ENCODE measurements at places on chromosomes 2 and 18.

- peak; percentile 75 for DNase-seq
These were observed at the start of gene MLPH for GRCh38 chr2:237486819-237487448. MLPH (plus strand) TSS chr2:237487251; CDS start chr2:237493427, 6,176 bp downstream.

- DNase-seq, result no peak
These were observed 55.9 kb upstream of the RTN4 start for GRCh38 chr2:55106148-55106547.

- DNase-seq, result no peak
These were observed 5.1 kb downstream of the SMIM21 start for GRCh38 chr18:75422341-75422910.

DNA sequence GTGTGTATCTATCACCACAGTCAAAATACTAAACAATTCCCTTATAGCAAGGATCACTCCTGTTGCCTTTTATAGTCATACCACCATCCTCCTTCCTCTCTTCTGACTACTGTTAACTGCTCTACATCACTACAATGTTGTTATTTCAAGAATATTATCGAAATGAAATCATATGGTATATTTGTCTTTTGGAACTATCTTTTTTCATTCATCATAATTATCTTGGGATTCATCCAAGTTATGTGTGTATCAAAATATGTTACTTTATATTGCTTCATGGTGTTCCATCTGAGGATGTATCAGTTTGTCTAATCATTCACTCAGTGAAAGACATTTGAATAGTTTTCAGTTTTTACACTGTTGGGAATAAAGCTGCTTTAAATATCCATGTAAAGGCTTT lies 1423.0 kb upstream of the PIK3C3 start:
- DNase-seq, result no peak

GRCh38 chr2:128084757-128085156 lies 6.2 kb upstream of the UGGT1 start:
- DNase-seq, result no peak

GRCh38 chr2:170714381-170715061 lies 616 bp upstream of the SP5 start:
- DNase-seq, result no peak

GRCh38 chr2:201880579-201880978 lies 74.2 kb downstream of the CDK15 start:
- no peak for DNase-seq

- DNase-seq, result no peak
These were observed 113.6 kb downstream of the ADCYAP1 start for GRCh38 chr18:1018181-1018681.

DNA sequence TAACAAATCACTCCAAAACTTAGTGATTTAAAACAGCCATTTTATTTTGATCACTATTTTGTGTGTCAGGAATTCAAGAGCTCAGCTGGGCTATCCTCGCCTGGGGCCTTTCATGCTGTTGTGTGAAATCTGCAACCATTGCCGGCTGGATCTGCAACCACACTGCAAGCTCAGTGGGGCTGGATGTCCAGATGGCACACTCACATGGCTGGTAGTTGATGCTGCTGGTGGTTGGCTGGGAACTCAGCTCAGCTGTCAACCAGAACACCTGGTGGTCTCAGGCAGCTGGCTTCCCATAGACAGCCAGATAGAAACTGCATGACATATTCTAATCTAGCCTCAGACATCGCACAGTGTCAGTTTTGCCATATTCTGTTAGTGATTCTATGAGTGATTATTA lies 30.6 kb upstream of the AP1S3 start:
- DNase-seq, result no peak

DNA sequence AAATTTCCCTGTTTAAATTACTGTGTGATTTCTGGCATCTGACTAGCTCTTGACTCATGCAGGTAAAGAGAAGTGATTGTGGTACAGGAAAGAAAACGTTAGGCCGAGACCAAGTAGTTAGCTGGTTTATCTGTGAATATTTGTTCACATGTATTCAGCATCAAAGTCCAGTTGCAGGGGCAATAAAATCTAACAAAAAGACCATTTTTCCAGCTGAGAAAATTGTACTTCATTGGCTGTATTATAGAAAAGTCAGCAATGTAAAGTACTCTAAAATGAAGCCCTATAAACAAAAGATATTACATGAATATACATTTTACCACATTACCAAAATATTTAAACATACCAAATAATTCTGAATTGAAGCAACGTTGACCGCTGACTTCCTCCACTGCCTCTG lies 88.3 kb downstream of the NBAS start:
- no peak for DNase-seq

DNA sequence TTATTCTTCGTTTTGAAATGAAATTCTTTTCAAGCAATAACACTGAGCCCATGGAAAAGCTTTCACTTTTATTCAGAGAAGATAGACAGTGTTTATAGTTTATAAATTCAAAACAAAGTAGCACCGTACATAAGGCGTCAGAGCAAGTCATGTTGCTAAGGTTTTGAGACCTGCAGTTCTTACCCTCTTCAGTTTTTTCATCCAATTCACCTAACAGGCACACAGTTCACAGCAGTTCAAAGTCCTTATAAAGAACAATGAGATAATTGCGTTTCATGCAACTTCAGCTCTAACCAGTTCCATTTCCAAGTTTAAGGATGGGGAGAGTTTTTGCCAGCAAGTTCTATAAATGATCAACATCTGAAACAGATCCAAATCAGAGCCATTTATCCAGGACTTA lies 96.7 kb downstream of the ARHGAP15 start:
- DNase-seq, result no peak

DNA sequence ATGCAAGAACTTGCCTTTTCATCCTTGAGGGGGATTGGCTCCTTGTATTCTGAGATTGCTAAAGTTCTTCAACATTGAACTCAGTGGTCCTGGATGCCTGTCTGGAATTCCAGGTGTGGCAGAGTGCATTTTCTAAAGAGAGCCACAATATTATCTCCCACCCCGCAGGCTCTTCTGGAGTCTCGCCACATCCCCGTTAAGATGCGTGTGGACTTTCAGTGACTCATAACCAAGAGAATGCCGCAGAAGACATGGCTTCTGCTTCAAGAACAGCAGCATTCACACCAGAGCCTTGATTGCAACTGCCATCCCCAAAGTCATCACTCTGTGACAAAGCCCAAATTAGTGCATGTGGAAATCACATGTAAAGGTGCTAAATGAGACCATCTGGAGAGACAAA lies 142.7 kb downstream of the CDH20 start:
- no peak for DNase-seq

DNA sequence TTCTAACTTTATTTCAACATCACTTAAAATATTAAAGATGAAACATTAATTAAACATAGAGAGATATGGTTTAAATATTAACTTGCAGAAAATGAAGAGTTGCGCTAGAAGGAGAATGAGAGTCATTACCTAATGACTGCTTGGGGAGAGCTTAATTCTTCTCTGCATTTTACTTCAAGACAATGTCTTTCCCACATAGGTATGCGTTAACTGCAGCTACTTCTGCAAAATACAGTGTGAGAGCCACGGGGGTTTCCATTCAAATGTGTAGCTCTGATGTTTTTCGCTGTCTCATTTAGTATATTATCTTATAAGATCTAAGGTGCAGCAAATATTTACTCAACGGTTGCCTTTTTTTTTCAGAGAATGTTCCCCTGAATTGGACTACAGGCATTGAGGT lies 126.7 kb downstream of the TMX3 start:
- no peak for DNase-seq

- no peak for DNase-seq
These were observed 866.0 kb upstream of the ACVR2A start for GRCh38 chr2:146978577-146979555.

GRCh38 chr2:136424112-136424511 lies 306.2 kb upstream of the CXCR4 start:
- DNase-seq, result no peak

- DNase-seq, result no peak
These were observed 283.4 kb downstream of the CLIP4 start for GRCh38 chr2:29398384-29399237.

DNA sequence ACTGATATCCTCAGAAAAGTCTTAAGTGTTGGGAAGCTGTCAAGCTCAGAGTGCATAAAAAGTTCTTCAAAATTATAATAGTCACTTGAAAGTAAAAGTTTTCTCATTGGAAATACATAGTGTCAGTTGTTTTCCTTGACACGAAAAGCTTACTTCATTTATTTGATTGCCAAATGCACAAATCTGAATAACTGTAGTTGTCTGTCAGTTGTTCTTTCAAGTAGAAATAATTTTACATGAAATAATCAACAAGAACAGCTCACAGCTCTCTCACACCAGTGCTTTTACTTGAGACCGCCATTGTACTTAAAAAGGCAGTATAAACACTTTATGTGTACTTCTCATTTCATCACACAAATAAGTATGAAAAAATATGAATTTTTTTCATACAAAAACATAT lies 163.3 kb upstream of the NXPH2 start:
- DNase-seq, result no peak

DNA sequence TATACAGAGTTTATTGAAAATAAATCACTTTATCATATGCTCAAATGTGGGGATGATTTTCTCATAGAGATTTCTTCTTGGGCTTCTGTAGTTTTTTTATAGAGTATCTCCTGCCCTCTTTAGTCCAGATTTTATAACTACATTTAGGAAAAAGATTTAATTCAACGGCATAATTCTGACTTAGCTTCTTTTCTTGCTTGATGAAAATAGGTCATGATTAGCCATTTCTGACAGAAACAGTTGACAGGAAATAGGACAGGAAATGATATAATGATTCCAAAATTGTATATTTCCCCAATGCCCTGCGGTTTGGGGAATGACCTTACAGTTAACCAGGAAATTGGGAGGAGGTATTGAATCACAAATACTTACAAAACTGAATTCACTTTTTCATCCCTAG lies 1531.9 kb upstream of the ACVR2A start:
- DNase-seq, result no peak

DNA sequence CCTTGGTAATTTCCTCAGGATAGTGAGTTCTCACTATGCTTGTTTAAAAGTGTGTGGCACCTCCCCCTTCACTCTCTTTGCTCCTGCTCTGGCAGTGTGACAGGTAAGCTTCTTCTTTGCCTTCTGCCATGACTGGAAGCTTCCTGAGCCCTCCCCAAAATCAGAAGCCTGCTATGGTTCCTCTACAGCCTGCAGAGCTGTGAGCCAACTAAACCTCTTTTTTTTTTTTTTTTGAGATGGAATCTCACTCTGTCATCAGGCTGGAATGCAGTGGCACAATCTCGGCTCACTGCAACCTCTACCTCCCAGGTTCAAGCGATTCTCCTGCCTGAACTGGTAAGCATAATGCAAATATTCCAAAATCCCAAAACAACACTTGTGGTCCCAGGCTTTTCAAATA lies 80.0 kb downstream of the SOWAHC start:
- DNase-seq, result peak; percentile 43

GRCh38 chr2:191678437-191679100 lies 633 bp downstream of the NABP1 start:
- DNase-seq, result peak; percentile 57

DNA sequence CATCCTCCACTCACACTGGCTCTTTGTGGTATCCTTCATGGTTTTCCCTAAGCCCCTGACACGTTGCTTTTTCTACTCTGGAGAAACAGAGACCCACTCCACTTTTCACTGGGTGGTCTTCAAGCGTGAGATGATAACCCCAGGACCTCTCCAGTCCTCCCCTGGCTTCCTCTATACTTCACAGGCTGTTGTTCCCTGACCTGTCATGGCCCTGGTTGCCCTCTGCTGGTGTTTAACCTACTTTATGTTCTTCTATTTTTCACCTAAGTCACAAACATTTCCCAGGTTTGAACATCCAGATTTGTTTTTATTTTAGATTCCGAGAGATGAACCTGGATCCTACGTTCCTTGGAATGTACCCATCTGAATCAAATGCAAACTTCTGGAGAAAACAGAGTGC lies 84.5 kb downstream of the AOX1 start:
- DNase-seq, result no peak

- DNase-seq, result no peak
These were observed 7.3 kb downstream of the IL37 start for GRCh38 chr2:112918256-112918655.

DNA sequence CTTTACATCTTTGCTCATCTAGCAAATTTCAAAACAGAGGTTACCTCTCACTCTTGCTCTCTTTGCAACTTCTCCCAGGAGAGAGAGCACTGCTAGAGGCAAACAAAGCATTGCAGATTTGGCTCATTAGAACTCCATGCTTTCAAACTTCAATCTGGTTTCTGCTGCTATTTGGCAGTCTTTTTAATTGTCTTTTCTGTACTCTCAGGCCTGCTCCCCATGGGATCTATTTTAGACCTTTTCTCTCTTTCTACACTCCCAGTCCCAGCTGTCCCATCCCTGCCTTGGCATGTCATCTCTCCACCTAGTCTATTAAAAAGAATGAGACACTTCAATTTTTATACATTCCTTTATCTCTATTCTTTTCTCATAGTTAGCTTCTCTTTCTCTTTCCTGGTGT lies 15.2 kb downstream of the KCNJ3 start:
- no peak for DNase-seq

DNA sequence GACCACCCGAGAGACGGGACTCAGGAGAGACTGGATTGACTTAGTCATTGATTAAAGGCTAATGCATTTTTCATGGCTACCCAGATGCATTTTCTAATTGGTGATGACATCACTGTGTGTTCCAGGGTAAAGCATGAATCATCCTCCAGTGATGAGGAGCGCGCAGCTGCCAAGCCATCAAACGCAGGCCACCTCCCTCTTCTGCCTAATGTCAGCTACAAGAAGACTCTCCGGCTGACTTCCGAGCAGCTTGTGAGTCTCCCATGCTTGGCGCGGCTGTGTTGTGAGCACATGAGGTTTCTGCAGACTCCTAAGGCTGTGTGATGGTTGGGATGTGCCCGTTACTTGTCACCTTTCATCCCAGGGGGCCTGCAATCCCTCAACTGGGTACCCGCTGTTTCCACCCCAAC lies 56.4 kb downstream of the LPIN1 start:
- no peak for DNase-seq

DNA sequence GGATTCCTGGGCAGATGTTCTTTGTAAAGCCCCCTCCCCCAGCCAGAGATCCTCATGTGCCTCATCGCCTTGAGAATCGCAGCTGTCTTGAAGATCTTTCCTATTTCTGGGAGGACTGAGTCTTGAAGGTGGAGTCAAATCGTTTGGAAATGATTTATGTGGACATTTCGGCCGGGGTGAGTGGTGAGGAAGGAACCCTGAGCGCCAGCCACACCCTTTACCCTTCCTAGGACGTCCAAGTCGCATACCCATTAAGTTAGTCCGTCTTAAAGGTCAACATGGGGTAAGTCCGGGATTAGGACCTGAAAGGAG lies 84.9 kb upstream of the ZCCHC2 start:
- peak; percentile 46 for DNase-seq

GRCh38 chr2:232700154-232700553 lies 3.0 kb downstream of the GIGYF2 start:
- no peak for DNase-seq

DNA sequence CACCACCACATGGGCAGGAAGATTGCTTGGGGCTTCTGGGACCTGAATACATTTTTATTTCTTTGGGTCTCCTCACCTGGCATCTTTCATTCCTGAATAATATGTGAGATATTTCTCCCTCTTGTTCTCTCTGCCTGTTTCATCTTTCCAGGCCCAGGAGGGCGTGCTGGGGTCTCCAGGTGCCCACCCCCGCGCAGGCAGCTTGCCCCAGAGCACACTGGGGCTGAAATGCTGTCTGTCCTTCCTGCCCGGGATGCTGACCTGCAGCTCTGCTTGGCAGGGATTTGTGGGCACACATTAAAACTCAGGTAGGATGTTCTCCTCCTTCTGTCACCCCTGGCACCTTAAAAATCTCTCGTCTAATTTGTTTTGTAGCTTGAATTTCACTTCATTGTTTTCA lies 39.7 kb upstream of the TEX51 start:
- DNase-seq, result no peak
